Stimulated activated CD4-positive, alpha-beta T cell treated with anti-CD3 and anti-CD28 coated beads, Interleukin-1b, Interleukin-23, amount 100 ng/mL, for 1 hour (primary cell): ENCODE measurements at places on chromosomes 6 and 20.

DNA sequence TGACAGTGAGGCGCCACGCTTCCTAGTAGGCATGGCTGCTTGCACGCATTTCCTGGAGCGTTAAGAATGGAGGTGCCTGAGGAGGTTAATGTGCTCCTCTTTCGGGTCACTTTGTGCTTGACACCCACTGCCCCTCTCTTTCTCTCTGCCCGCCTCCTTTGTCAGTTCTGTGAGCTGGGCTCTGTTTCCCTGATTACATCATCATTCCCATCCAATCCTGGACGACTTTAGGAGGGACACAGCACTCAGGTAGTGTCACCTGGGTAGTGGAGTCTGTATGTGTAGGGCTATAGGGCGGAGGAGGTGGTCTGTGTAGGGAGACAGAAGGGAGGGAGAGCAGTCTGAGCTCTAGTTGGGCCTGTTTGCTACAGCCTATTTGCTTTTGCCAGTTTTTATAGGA is 136.8 kb downstream of the JARID2 start:
- DNase-seq = no peak

DNA sequence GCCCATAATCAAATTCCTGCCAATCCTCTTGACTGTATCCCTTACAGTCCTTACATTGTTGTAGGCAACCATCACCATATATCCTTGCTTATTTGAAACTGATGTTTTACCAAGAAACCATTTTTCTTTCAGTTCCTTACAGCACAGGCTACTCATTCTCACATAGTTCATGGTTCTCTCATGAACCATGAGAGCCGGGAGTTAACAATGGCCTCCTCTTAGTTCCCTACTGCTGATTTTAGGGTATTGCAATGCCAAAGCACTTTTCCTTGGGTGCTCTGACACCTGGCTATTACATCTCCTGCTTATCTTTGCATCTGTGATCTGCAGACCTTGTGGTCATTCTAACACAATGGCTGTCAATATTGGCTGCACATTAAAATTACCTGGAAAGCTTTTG is 133.4 kb downstream of the MYB start:
- no peak for DNase-seq

GRCh38 chr20:53296451-53297153 is 297.0 kb downstream of the ZNF217 start:
- no peak for DNase-seq

DNA sequence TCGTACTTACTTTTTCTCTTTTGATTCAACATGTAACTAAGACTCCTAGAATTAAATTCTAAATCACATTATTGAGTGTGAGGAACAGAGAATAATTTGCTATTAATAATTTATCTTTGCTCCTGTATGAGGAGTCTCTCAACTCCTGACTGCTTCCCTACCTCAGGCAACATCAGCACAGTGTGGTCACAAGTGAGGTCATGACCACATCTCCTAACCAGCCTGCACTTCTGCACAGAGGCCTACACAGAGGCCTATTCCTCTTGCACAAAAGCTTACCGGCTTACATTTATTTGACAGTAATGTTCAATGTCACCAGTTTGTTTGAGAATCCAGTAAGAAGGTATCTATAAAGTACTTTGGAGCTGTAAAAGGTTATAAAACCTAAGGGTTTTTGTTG is 637.4 kb upstream of the MARCKS start:
- DNase-seq = no peak

DNA sequence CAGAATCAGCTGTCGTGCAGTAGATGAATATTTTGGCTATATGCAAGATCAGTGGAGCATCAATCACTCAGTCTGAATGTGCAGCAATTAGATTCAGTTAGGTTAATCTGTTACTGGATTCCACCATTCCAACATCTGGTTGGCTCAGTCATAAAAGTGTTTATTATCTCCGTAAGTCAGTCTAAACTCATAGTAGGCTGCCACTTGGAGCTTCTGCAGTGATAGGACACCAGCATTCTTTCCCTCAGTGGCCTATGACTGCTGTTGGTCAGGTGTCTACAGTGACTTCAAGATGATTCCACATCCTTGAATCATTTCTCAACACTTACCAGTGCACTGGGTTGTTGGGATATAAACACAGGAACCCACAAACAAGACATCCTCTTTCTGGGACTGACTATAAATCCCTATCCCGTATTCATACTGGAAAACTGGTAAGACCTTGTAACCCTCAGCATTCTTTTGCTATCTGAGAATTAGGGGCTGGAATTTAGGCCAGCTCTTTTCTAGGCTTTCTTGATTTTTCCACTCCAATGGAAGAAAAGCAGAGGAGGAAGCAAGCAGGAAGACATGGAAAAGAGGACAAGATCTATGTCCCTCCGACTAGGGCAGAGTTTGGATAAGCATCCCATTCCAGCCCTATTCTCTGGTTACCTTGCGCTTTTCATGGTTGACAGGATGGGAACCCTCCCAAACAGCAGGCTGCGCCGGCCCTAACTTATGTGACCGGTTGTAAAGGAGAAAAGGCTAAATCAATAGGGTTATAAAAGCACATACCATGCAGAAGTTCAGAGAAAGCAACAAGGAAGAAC is 919.6 kb downstream of the KIF16B start:
- no peak for DNase-seq

GRCh38 chr20:62507991-62508640 is 32.3 kb upstream of the GATA5 start:
- no peak for DNase-seq

DNA sequence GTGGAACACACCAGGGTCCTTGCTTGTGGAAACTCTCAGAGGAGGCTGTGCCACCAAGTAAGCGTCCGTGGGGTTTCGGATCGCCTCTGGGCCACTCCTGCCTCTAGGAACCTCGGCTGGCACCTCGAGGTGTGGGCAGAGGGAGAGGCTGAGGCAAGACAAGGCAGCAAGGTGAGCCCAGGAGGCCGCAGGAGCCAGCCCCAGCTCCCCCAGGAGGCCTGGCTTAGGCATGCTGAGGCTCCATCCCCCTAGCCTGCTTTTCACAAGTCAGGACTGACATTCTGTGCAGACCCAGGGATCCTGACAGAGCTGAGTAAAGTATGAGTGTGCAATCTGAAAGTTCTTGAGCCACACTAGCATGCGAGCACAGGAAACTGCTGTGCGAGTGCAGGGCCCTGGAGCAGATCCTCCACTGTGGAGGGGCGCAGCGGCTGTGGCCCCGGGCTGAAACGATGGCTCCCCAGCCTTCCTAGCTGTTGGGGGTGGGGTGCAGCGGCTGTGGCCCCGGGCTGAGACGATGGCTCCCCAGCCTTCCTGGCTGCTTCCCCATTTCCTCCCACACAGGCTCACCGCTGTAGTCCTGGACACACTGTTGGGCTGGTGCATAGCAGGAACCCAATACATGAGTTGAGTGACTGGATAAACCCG is 75.2 kb upstream of the CD93 start:
- DNase-seq = no peak

DNA sequence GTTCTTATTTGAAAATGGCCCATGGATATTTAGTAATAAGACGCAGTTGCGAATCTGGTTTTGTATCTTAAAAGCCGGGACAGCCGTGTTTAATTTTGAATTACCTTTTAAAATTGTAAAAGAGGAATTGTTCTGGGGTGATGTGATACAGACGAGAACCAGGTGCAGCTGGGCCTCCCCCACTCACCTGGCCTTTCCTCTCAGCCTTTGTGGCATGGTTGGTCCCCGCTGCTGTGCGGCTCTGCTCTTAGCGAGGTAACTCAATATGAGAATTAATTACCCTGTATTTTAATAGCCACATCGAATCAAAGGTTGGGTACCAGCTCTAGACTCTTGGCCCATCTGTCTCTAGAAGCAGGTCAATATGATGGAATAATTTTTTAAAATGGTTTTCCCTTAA is 56.5 kb upstream of the DACT2 start:
- DNase-seq = no peak

GRCh38 chr20:62500237-62500864 is 24.6 kb upstream of the GATA5 start:
- DNase-seq = peak; percentile 63
